ENCODE measurements at places on chromosomes 3 and 15. TPM values are rescaled to one million over a fixed set of nuclear protein-coding genes. Genes with fewer than 3 reads are reported as not detected.

MLF1 gene
- 21.1 TPM for total RNA-seq

DZIP1L gene
- 37.5 TPM for total RNA-seq

ACTC1 gene
- total RNA-seq: 0.94 TPM

IMPG2 gene
- 0.22 TPM for total RNA-seq

EPHB1 gene
- total RNA-seq: 6.6 TPM

SIDT1 gene
- 4.5 TPM for total RNA-seq

MASP1 gene
- total RNA-seq: 6.3 TPM

PLSCR5 gene
- total RNA-seq: not detected

MYL3 gene
- 3.3 TPM for total RNA-seq

ARPP21 gene
- 0.62 TPM for total RNA-seq

CAPN3 gene
- total RNA-seq: 21.9 TPM

BCHE gene
- 2.6 TPM for total RNA-seq

WNT5A gene
- total RNA-seq: 4.7 TPM

GXYLT2 gene
- total RNA-seq: 22.7 TPM

STAB1 gene
- total RNA-seq: 256 TPM

PDZRN3 gene
- 37.9 TPM for total RNA-seq

ITIH3 gene
- 22.0 TPM for total RNA-seq

GOLGA8Q gene
- total RNA-seq: 5.6 TPM

TGM5 gene
- total RNA-seq: not detected

RTP4 gene
- 2.1 TPM for total RNA-seq

PRKCD gene
- total RNA-seq: 30.3 TPM

SMCO1 gene
- total RNA-seq: not detected

TLR9 gene
- total RNA-seq: 1.1 TPM

XIRP1 gene
- total RNA-seq: 0.04 TPM

TICRR gene
- 0.22 TPM for total RNA-seq

ADCY5 gene
- 16.8 TPM for total RNA-seq

C3orf33 gene
- 6.2 TPM for total RNA-seq

ARNT2 gene
- total RNA-seq: 16.6 TPM

GOLGA8J gene
- 0.89 TPM for total RNA-seq

FETUB gene
- total RNA-seq: not detected

PARP15 gene
- 3.3 TPM for total RNA-seq

HRH1 gene
- 40.3 TPM for total RNA-seq

HMG20A gene
- total RNA-seq: 52.5 TPM

C3orf52 gene
- total RNA-seq: 9.1 TPM
